Stomach (tissue), 19 donors: ENCODE measurements at places on chromosomes 12 and 14. TPM values are rescaled to one million over a fixed set of nuclear protein-coding genes. Genes with fewer than 3 reads are reported as not detected.
A peak's percentile ranks its signal among the peaks of the same experiment; 100 is the strongest.

GRCh38 chr14:99568567-99569560, 35.1 kb downstream of the CCDC85C start:
- H3K27me3 ChIP-seq = no peaks in the 10 kb centered on the region
- peaks cover 99% of the 10 kb centered on the region for H3K4me1 ChIP-seq
- H3K36me3 ChIP-seq = no peaks in the 10 kb centered on the region
- peak; percentile 40 for DNase-seq
- peak overlapping the region; percentile 91 for H3K27ac ChIP-seq
- H3K4me3 ChIP-seq = no peak overlapping the region

- H3K27me3 ChIP-seq = peaks cover 7% of the 10 kb centered on the region
- H3K4me1 ChIP-seq = peaks cover 86% of the 10 kb centered on the region
- no peak for DNase-seq
- peak overlapping the region; percentile 76 for H3K27ac ChIP-seq
Measured at GRCh38 chr14:88547386-88547780, 7.4 kb downstream of the PTPN21 start.

Gene RTRAF
- 4.9 TPM for total RNA-seq

DNA sequence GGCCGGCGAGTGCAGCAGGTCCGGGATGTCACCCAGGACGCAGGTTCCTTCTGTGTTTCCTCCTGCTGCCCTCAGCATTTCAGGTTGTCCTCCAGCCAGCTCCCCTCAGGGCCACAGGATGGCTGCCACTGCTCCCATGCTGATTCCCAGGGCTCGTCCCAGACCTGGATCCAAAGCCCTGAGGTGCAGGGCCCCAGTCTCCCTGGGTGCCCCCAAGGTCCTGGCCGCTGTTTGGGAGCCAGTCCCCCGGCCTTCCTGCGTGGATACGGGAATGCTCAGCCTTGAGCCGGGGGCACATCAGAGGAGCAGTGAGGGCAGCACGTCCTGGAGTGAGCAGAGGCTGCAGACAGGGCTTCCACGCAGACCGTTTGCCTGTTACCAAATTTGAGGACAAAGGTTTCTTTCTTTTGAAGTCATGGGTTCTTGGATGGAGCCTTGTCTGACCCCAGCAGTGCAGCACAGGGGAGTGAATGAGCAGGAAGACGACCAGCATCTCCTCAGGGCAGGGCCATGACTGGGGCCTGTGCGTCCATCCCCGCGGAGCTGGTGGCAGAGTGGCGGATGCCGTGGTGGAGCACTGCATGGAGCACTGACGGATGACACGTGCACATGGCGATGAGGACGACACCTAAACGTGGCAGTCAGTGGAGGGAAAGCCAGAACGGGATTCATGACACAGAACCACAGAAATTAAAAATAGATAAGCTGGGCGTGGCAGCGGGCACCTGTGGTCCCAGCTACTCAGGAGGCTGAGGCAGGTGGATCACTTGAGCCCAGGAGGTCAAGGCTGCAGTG, 12.5 kb upstream of the CACNA2D4 start:
- peaks cover 17% of the 10 kb centered on the region for H3K4me1 ChIP-seq
- H3K27ac ChIP-seq = no peak overlapping the region
- H3K36me3 ChIP-seq = no peaks in the 10 kb centered on the region
- H3K27me3 ChIP-seq = no peaks in the 10 kb centered on the region

Gene DEGS2
- 53.0 TPM for total RNA-seq

GRCh38 chr14:58966997-58967396, 221.5 kb upstream of the DAAM1 start:
- H3K4me1 ChIP-seq = no peaks in the 10 kb centered on the region
- no peaks in the 10 kb centered on the region for H3K27me3 ChIP-seq
- H3K4me3 ChIP-seq = no peak overlapping the region
- no peak for DNase-seq
- no peak overlapping the region for H3K27ac ChIP-seq

Gene ARG2
- 5.7 TPM for total RNA-seq

DNA sequence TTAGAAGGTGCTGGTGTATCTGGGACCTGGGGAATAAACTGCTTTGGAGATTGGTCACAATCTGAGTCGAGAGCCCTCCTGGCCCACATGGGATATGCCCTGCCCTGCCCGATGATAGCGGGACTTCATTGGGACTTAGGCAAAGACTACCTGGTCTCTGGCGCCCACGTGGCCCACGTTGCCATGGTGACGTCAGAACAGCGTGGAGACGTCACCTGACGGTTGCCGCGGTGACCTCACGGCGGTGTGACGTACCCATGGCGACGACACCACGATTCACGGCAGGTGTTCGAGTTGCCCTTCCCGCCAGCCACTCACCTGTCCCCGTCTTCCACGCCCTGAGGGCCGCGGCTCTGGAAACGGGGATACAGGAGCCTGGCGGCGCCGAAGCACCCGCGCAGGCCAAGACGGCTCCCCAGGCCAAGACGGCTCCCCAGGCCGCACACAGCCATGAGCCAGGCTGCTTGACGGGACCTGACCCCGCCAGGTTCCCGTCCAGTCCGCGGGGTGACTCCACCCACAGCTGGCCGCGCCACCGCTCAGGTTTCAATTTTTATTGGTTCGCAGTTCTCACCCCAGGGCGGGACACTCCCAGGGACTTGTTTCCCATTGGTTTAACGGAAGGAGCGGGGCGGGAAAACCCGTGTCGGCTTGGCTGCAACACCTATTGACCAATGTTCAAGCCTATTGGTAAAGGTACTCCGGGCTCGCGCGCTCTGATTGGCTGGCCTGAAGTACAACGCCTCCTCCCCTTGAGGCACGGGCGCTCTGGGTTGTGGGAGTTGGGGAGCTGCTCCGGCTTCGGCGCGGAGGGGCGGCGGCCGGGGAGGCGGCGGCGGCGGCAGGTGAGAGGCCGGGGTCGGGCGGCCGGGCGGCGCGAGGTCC, at the start of the genes MMAB and MVK:
Gene MMAB (minus strand): TSS at position 476 of the 885 bp plus-strand sequence. CDS start 24 bp downstream, at position 452.
Gene MVK (plus strand): TSS at position 766 of the 885 bp plus-strand sequence. CDS start 1,029 bp downstream, outside the sequence.
- peak within 1 kb of the TSS; percentile 75 for H3K4me3 ChIP-seq
- H3K36me3 ChIP-seq = peaks cover 48% of the 10 kb centered on the region
- peak within 1 kb of the TSS; percentile 94 for H3K27ac ChIP-seq
- H3K4me1 ChIP-seq = peaks cover 37% of the 10 kb centered on the region
- H3K27me3 ChIP-seq = no peaks in the 10 kb centered on the region
- DNase-seq = peak; percentile 99

DNA sequence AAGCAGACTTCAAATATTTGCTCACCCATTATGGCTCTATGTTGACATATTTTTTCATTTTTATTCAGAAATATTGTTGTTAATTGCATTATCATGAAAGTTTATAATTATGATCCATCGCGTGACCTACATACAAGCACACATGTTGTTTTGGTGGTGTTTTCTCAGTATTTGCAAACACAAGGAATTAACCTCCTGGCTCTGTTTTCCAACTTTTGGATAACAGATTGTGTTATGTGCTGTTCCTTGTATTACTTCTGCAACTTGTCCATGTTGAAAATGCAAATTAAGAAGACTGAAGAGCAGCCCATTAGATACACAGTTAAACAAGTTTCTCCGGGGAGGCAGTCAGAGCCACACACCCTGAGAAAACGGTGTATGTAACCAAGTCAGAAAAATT, 201.2 kb downstream of the SEC23A start:
- no peak overlapping the region for H3K4me3 ChIP-seq
- no peaks in the 10 kb centered on the region for H3K4me1 ChIP-seq
- H3K27ac ChIP-seq = no peak overlapping the region
- no peak for DNase-seq
- H3K36me3 ChIP-seq = no peaks in the 10 kb centered on the region

DNA sequence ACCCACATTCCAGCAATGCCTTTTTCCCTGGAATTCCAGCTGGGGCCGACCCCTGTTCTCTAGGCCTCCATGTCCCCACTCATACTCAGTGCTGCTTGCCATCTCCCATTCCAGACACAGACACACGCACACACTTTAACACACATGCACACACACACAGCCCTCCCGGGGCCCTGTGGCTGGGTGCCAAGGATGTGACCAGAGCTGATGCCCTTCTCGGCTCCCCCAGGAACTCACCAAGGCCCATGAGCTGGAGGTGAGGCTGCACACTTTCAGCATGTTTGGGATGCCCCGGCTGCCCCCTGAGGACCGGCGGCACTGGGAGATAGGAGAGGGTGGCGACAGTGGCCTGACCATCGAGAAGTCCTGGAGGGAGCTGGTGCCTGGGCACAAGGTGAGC, 4.3 kb downstream of the PLEKHG6 start:
- peaks cover 25% of the 10 kb centered on the region for H3K27me3 ChIP-seq
- no peak for DNase-seq
- peaks cover 12% of the 10 kb centered on the region for H3K4me1 ChIP-seq

DNA sequence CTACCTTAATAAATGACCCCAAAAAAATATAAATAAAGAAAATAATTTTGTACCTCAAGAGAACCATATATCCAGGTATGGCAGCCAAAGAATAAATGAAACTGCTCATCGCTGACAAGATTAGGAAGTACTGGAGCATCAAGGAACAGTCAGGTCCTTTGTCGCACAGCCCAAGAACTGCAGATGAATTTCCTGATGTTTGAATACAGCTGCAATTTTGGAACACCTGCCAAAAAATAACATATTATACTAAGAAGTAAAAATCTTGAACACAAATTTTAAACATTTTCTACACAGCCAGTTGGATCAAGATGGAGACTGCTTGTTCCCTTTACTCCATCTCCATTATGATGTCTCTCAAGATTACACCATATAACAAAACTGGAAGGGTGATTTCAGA, 42.6 kb downstream of the SLCO1A2 start:
- no peaks in the 10 kb centered on the region for H3K4me1 ChIP-seq
- H3K27me3 ChIP-seq = no peaks in the 10 kb centered on the region
- H3K4me3 ChIP-seq = no peak overlapping the region
- no peak for DNase-seq
- no peaks in the 10 kb centered on the region for H3K36me3 ChIP-seq

GRCh38 chr12:57549203-57549908, 488 bp upstream of the KIF5A start:
- H3K27me3 ChIP-seq = no peaks in the 10 kb centered on the region
- no peaks in the 10 kb centered on the region for H3K36me3 ChIP-seq
- DNase-seq = no peak
- peaks cover 27% of the 10 kb centered on the region for H3K4me1 ChIP-seq
- no peak overlapping the region for H3K27ac ChIP-seq
- peak overlapping the region; percentile 56 for H3K4me3 ChIP-seq

DNA sequence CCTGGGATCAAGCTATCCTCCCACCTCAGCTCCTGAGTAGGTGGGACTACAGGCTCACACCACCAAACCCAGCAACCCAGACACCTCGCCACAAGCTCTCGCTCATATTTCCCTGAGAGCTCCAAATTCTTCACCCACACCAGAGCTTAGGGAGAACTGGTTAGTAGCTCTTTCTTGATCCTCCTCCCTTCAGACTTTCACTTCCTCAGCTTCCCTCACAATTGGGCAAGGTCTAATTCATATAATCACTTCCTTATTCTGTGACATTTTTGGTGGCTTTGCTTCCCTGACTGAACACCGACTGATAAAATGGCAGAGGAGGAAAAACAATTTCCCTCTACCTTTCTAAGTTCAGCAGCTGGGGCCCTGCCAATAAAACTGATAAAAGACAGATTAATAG, 88.5 kb downstream of the GXYLT1 start:
- no peak for DNase-seq
- H3K27me3 ChIP-seq = no peaks in the 10 kb centered on the region
- no peaks in the 10 kb centered on the region for H3K36me3 ChIP-seq
- no peaks in the 10 kb centered on the region for H3K4me1 ChIP-seq

Gene MGP
- total RNA-seq = 67.7 TPM

GRCh38 chr14:99540196-99541032, 59.2 kb downstream of the CCNK start:
- H3K27me3 ChIP-seq = no peaks in the 10 kb centered on the region
- DNase-seq = no peak
- no peaks in the 10 kb centered on the region for H3K36me3 ChIP-seq
- no peak overlapping the region for H3K4me3 ChIP-seq

GRCh38 chr14:80751285-80751684, 190.3 kb downstream of the CEP128 start:
- no peaks in the 10 kb centered on the region for H3K4me1 ChIP-seq
- peaks cover 9% of the 10 kb centered on the region for H3K36me3 ChIP-seq
- no peak overlapping the region for H3K4me3 ChIP-seq

GRCh38 chr14:87111741-87112140, 881.2 kb downstream of the GALC start:
- no peaks in the 10 kb centered on the region for H3K36me3 ChIP-seq
- H3K27ac ChIP-seq = no peak overlapping the region
- DNase-seq = no peak
- H3K27me3 ChIP-seq = no peaks in the 10 kb centered on the region

Gene SIX1
- total RNA-seq = not detected

Gene CBLN3
- not detected for total RNA-seq

GRCh38 chr14:75469606-75470237, 41.9 kb downstream of the JDP2 start:
- H3K27me3 ChIP-seq = no peaks in the 10 kb centered on the region
- H3K4me3 ChIP-seq = no peak overlapping the region
- peaks cover 18% of the 10 kb centered on the region for H3K36me3 ChIP-seq
- DNase-seq = peak; percentile 90

DNA sequence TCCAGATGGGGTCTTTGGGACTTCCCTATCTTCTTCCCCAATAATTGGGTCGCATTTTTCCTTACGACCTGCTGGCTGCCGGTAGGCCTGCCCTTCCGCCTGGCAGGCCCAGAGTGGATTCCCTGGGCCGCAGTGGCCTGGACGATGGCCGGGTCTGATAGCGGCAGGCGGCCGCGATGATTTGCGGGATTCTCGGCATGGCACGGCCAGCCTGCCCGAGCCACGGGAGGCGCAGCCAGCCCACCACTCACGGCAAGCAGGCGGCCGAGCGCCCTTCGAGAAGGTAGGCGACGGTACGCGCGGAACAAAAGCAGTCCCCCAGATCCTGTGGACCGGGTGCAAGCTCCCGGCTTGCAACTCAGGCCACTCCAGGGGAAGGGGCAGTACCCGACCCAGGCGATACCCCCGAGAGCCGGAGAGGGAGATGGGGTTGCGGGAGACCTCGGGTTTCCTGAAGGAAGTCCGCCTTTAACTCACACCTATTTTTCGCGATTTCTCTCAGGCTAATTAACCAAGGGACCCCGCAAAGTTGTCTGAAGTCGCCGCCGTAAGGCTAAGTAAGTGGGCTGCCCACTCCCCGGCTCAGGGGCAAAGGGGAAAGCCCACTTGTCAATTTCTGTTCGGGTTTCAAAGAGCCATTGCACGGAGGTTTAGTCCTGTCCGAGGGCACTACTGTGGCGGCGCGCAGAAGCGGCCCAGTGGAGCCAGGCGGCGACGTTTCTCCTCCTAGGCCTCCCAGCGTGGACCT, 1.4 kb upstream of the GSC start:
- peaks cover 100% of the 10 kb centered on the region for H3K27me3 ChIP-seq
- DNase-seq = no peak
- H3K4me3 ChIP-seq = no peak overlapping the region
- no peaks in the 10 kb centered on the region for H3K36me3 ChIP-seq
- peaks cover 69% of the 10 kb centered on the region for H3K4me1 ChIP-seq
- H3K27ac ChIP-seq = no peak overlapping the region

DNA sequence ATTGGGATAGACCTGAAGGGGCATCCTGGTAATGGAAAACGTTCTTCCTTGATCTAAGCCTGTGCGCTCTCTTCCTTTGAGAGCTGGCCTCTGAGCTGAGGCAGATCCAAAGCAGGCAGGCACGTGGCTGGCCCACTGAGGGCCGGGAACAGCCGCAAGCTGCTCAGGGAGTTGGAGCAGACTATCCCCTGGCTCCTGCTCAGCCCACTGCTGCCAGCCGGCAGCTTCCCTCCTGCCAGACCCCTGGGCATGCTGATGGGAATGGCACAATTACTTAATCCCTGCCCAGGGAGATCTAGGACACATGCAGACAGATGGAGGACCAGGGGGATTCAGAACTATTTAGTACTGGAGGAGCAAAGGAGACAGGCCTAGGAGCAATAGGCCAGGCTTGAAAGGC, 14.4 kb downstream of the NEUROD4 start:
- H3K36me3 ChIP-seq = no peaks in the 10 kb centered on the region
- H3K4me1 ChIP-seq = no peaks in the 10 kb centered on the region
- H3K4me3 ChIP-seq = no peak overlapping the region

GRCh38 chr14:94383777-94384176, 4.6 kb downstream of the SERPINA1 start:
- DNase-seq = no peak
- H3K27ac ChIP-seq = no peak overlapping the region
- no peak overlapping the region for H3K4me3 ChIP-seq

Gene BICDL1
- 18.2 TPM for total RNA-seq
